ENCODE measurements at places on chromosomes 5 and 9.

DNA sequence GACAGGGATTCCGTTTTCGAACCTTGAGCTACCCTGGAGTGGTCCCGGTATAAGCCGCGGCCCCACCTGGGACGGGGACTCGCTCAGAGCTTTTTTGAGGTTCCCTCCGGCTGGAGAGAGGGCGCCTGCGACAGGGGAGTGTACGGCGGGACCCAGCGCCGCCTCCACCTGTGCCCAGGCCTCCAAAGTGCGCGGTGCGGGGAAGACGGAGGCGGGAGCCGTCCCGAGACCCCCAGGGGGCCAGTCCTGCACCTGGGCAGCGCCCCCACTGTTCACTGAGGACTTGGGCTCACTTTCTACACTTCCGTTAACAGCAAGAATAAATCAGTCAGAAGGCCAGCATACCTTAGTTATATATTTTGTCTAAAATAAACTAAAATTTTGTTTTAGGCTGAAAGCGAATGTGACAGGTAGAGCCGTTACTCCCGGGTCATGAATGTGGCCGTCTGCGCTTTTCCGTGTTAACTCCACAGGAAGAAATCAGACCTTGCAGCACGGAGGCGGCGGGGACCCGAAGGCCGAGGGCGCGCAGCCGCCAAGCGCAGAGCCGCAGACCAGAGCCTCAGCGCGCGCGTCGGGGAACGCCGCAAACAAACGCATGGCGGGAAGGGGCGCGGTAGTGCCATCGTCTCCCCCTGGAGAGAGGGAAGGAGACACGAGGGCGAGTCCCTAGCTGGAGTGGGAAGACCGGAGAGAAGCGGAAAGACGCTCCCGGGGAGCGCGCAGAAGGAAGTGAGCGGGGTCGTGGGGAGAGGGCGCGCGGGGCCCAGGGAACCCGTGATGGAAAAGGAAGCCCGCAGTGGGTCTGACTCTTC is 14.1 kb downstream of the TRIM7 start:
- DNase-seq = peak; percentile 77

DNA sequence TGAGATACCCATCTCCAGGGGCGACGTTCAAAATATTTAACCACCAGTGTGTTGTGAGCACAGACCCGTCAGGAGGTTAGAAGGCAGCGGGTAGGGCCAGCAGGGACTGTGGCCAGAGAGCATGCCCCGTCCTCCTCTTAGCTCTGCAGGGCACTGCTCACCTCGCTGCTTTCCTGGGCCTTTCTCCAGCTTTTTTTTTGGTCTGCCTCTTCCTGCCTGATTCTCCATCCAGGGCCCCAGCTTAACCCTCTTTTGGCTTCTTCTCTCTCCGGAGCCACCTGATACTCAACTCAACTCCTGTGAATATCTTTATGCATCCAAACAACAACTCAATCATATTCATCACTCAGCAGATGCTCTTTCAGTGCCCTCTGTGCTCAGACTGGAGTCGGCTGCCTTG is 44.0 kb downstream of the TMOD1 start:
- DNase-seq = no peak

DNA sequence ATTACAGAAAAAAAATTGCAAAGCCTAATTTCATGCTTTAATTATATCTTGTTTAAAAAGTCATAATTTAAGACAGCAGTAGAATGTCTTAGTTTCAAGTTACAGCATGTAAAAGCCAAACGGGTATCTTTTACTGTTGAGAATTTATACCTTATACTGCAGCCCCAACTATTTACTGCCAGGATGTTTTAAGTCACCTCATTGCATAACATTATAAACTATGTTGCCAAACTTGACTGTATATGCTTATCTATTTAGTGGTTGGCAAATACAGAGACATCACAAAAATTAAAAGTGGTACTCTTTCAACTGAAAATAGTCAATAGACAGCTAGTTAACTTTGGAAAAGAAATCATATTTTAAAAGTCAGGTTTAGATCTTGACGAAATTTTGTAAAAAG is 119.5 kb downstream of the EDIL3 start:
- DNase-seq = no peak

- DNase-seq = no peak
These were observed 8.3 kb downstream of the UGCG start for GRCh38 chr9:111904891-111905291.

DNA sequence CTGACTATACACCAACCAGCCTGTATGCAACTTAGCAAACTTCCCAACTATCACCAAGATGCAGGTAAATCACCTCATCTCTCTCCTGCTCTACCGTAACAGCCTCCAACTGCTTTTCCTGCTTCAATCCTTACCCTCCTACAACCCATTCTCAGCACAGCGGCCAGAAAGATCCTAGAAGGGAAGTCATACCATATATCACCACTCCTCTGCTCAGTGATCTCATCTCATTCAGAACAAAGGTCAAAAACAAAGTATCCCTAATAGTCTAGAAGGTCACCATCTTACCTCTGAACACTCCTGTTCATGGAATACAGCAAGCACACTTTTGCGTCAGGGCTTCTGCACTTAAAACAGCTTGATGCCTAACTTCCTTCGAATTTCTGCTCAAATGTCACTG is 62.2 kb upstream of the RNF38 start:
- DNase-seq = no peak

- DNase-seq = no peak
These were observed 62.1 kb downstream of the PAX5 start for GRCh38 chr9:36971935-36972488.

GRCh38 chr9:26271495-26272122 is 593.4 kb upstream of the TUSC1 start:
- DNase-seq = no peak

DNA sequence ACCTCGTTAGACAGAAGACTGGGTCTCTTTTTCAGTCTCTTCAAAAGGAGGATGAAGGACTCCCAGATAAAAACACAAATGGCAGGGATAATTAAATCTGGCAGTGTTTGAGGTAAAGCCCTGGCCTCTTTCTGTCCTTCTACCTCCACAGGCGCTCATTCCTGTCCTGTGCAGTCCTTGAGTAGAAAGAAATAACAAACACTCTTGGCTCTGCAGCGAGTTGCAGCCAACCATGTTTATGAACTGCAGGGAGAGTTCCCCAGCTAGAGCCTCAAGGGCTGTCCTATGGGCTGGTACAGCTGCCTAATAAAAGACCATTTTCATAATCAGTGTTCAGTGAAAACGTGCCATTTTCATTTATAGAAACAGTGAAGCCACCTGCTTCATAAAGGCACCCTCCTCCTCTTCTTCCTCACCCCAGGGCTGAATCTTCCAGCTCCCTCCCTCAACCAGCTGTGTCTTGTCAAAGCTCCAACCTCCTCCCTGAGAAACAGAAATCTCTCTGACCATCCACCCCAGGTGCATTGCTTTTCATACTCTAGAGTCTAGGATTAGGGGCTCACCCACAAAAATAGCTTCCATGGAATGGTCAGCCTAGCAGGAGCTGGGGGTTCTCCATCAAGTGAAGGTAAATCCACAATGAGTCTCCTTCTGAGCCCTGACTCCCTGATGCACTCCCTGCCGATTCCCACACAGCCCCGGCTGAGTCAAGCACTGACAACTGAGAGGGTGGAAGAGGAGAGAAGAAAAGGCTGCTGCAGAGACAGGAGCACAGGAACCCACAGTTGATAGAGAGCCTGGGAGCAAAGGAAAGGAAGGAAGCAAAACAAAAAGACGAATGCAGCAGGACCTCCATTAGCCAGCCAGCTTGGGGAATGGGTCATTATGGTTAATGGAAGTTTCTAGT is 150.7 kb downstream of the CMYA5 start:
- no peak for DNase-seq

GRCh38 chr9:6787793-6788161 is 30.0 kb downstream of the KDM4C start:
- DNase-seq = no peak

- no peak for DNase-seq
These were observed 114.7 kb downstream of the KIAA0825 start for GRCh38 chr5:94503677-94504076.

DNA sequence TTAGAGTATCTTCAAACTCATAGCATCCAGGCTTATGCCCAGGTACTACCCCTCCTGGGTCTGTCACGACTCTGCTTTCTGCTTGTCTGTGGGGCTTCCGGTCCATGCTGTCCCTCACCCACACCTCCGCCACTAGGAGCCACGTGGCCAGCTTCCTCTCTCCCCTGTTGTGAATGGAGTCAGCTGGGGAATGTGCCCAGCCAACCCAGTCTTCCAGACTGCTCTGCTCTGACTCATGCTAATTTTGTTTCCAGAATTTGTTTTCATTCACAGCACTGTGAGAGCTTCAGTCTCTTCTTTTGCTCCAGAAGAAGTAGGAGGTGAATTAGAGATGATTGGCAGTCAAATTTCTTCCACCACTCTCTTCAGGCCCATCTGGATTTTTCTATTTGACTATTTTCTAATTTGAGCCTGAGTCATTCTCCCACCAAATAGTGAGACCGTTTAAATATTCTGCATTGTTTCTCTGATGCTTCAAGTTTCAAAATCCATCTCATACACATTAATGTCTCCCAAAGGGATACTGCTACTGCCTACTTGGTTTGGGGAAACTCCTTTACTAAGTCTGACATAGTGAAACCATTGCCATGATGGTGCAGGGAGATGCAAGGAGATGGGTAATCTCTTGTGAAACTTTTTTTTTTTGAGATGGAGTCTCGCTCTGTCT is 424.1 kb upstream of the KIF2A start:
- no peak for DNase-seq

DNA sequence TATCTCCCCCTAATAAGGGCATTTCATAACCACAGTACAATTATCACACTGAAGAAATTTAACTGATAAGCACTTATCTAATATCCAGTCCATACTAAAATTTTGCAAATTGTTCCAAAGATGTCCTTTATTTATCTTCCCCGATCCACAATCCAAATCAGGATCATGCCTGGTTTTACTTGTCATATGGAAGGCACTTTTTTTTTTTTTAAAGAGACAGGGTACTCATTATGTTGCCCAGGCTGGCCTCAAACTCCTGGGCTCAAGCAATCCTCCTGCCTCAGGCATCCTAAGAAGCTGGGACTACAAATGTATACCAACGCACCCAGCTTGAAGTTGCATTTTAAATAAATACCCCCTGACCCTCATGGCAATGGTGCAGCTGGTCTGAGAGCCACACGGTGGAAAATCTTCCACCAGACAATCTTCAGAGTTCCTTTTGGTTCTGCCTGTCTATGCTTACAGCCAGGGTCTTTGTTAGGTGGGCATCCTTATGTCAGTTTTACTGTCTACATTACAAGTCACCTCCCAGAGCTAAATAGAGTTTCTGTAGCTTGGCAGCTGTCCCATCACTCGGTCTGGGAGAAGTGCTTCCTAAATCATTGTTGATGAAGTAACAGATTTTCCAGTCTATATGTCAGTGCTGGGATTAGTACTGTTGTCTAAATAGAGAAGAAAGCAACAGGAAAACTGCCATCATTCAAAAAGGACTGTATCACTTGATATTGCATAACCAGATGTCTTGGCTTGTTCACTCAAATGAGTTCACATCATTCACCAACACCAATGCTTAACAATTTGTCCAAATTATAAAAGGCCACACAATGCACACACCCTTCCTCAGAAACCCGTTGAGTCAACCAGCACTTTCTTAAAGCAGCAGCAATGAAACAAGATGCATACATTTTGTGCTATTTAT is 26.4 kb downstream of the PTPN3 start:
- DNase-seq = no peak

- no peak for DNase-seq
These were observed 275.7 kb downstream of the CSNK1G3 start for GRCh38 chr5:123787635-123788034.

DNA sequence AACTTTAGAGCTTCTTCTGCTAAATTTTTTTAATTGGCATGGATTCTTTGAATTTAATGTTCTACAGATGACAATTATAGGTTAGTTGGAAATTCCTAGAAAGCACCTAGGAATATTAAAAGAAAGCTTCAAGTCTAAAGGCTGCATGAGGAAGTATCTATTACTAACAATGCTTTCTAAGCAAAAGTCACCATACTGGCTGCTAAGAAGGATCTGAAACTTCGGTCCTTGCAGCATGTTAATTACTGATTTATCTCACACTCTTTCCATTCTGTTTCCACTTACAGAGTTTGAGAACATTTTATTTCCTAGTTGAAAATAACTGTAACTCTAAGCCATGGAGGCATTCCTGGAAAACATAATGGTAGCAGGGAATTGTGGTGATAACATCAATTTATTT is 8.4 kb downstream of the SEMA6A start:
- no peak for DNase-seq

- no peak for DNase-seq
These were observed 1306.5 kb upstream of the CDH9 start for GRCh38 chr5:28344836-28345433.

DNA sequence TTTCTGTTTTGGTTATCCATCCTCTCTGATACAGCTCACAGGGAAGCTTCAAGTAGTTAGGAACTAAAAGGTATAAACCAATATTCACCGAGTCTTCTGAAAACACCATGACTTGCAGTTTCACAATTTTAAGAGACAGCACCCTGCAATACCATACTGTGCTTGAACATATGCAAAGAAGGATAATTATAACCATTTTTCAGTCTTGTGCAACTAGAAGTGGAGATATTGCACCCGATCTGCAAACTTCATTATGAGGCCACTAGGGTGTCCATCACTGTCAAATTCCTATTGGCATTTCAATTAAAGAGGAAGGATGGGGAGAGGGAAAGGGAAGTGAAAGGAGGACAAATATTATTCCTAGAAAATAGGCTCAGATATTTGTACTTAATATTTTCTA is 32.4 kb upstream of the CEP120 start:
- no peak for DNase-seq

DNA sequence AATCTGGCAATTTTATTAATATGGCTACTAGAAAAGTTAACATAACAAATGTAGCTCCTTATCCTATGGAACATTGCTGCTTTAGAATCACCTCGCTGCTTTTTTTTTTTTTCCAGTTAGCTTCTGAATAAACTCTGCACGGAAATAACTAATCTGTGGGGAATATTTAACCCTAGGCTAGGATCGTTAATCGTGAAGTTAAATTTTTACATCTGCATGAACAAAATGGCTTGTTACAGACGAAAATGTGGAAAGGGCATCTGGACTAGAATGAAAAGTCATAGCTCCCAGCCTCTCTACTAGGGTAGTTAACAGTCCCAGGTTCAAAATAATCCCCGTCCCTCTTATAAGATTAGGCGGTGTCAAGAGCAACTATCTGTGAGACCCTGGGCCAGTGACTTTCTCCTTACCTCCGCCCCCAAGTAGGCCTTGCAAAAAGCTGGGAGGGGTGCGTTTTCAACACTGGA is 470 bp upstream of the SLC22A5 start:
- DNase-seq = no peak

DNA sequence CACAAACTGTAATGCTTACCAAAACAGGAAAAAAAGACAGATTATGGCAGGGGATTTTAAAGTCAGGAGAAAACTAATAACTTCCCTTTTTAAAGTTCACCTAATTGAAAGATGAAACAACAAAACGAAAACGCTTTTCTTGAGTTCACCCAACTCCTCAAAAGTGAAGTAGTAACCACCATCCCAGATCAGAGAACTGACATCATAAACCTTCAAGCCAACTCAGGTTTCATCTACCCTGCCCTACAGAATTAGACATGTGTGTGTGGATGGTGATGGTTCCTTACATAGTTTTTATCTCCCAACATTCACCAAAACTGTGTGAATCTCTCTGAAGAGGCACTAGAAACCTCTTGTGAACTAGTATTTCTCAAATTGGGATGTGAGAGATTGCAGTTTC is 195.2 kb upstream of the PTGER4 start:
- no peak for DNase-seq

- DNase-seq = no peak
These were observed 154.3 kb upstream of the DMRT1 start for GRCh38 chr9:687034-687785.

Data from activated T-cell treated with anti-CD3 and anti-CD28 coated beads, Interleukin-2, amount 50 U/mL, for 48 hours (primary cell).